ENCODE measurements at places on chromosomes 5 and 9.

DNA sequence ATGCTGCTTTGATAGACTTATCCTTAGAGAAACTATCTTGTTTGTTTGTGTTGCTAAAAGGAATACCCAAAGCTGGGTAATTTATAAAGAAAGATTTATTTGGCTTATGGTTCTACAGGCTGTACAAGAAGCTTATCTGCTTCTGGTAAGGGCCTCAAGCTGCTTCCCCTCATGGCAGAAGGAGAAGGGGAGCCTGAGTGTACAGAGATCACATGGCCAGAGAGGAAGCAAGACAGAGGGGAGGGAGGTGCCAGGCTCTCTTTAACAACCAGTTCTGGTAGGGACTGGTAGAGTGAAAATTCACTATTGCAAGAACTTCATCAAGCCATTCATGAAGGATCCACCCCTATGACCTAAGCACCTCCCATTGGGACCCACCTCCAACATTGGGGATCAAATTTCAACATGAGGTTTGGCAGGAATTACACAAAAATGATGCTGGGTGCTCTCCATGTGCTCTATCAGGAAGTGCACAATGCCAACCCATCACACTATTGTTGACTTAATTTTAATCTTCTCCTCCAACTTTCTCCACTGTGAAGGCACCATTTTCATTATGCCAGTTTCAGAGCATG, 115.1 kb upstream of the SHB start:
- DNase-seq: no peak

GRCh38 chr5:102453716-102454115, 45.1 kb downstream of the SLCO6A1 start:
- no peak for DNase-seq

GRCh38 chr9:69036309-69036708, 757 bp downstream of the FXN start:
- no peak for DNase-seq

GRCh38 chr5:146697211-146697610, 181.2 kb upstream of the GPR151 start:
- no peak for DNase-seq

DNA sequence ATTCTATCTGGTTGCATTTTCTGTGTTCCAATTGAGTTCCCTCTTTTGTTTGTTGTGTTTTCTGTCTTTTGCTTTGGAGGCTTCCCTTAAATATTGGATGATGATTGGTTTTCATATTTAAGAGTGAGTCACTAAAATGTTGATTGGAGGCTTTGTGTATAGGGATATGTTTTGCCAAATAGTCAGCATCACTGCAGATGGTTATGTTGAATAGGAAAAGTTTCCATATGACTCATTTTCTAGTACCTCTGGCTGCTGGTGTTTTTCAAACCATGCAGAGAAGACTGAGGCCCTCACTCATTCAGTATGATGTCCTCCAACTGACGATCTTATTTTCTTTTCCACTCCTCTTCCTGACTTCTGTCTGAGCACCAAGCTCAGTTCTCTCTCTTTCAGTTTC, 1290.0 kb downstream of the EFNA5 start:
- DNase-seq: no peak

- DNase-seq: no peak
Observed at GRCh38 chr9:137252555-137253506, 1.7 kb downstream of the STPG3 start.

DNA sequence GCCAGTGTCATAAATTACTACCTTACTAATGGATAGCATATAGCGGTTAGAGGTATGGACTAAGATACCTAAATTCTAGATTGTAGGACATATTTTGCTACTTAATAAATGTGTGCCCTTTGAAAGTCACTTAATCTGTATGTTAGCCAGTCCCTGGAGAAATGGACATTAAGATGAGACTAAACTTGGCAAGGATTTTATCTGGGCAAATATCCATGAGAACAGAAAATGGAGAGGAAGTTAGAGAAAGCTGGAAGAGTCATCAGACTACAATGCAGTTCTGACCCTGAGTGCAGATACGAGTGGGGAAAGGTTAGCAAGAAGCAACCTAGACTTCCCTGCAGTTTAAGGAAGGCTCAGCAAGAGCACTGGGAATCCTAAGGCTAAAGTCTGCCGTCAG, 33.0 kb downstream of the TBCA start:
- no peak for DNase-seq

GRCh38 chr5:169778622-169779596, 141.8 kb downstream of the DOCK2 start:
- DNase-seq: no peak

- DNase-seq: no peak
Observed at GRCh38 chr9:120914953-120915352, 11.6 kb downstream of the TRAF1 start.

GRCh38 chr9:95025213-95026147, 292.0 kb downstream of the FANCC start:
- DNase-seq: no peak

DNA sequence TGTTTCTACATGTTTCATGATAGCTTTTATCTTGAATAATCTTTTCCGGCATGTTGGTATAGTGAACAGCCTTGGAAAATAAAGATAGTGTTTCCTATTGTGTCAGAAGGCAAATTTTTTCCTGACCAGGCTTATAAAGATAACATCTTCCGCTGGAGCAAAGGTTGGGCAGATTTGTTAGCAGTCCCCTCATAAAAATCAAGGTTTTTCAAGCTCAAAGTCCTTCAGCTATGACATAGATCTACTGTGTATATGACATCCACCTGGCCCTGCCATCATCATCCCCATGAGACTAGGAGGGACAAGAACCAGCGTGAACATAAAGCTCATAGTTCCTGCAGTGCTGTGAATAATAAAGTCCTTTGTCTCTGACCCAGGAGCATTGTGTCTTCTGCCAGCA, 30.4 kb upstream of the OTULINL start:
- DNase-seq: no peak

DNA sequence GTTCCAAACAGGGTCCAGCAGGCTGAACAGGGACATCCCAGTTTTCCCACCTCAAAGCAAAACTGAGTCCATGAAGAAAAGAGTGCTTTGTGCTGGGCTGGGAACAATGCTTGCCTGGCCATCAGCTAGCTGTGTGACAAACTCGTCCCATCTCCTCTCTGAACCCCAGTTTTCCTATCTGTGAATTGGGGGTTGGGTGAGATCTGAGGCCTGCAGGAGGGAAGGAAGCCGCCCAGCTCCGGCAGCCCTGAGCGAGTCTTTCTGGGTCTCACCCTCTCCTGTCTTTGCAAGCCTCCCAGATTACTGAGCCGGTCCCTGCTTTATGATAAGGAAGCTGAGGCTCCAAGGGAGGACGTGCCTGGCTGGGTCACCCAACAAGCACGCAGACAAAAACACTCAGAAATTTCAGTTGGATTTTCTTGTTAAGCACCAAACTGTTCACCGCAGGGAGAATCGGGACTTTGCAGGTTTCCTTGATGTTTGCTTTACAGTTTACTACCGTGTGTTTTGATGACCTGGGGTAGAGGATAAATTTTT, 82.6 kb upstream of the LMX1B start:
- DNase-seq: no peak
